Activated CD4-positive, alpha-beta T cell treated with anti-CD3 and anti-CD28 coated beads, Interleukin-2, amount 50 U/mL, for 1 hour (primary cell): ENCODE measurements at places on chromosomes 12 and 14.

DNA sequence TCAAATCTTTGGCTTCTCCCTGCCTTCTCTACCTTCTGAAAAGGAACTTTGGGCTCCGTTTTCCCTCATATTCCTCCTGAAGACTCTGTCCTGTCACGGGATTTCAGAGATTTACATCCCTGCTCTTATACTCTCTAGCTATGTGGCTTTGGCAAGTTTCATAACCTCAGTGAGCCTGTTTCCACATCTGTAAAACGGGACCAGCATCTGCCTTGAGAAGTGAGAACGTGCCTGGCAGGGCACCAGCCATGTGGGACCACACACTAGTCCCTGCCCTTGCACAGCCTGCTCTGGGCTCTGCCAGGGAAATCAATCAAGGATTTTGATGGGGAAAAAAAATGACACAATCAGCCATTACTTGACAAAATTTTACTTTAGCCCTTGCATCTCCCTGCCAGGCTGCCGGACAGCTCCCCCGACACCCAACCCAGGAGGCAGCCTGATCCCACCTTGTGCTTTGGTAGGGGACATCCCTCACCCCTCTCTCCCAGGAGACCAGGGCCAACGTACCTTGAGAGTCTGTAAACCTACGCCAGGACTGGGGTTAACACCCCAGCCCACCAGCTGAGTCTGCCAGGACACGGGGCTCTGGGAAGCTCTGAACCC, 8.5 kb downstream of the PHETA1 start:
- DNase-seq = no peak

GRCh38 chr12:52575256-52575655, 1.6 kb upstream of the KRT74 start:
- DNase-seq = no peak

- DNase-seq = no peak
Observed at GRCh38 chr12:104165801-104166200, 27.8 kb upstream of the NFYB start.

- no peak for DNase-seq
Observed at GRCh38 chr14:61480704-61481285, 159.4 kb downstream of the PRKCH start.

- DNase-seq = no peak
Observed at GRCh38 chr14:60565211-60565610, 56.3 kb downstream of the SIX6 start.

- DNase-seq = no peak
Observed at GRCh38 chr12:6072302-6072752, 52.1 kb downstream of the VWF start.

- no peak for DNase-seq
Observed at GRCh38 chr14:97025722-97026121, 228.5 kb downstream of the VRK1 start.

DNA sequence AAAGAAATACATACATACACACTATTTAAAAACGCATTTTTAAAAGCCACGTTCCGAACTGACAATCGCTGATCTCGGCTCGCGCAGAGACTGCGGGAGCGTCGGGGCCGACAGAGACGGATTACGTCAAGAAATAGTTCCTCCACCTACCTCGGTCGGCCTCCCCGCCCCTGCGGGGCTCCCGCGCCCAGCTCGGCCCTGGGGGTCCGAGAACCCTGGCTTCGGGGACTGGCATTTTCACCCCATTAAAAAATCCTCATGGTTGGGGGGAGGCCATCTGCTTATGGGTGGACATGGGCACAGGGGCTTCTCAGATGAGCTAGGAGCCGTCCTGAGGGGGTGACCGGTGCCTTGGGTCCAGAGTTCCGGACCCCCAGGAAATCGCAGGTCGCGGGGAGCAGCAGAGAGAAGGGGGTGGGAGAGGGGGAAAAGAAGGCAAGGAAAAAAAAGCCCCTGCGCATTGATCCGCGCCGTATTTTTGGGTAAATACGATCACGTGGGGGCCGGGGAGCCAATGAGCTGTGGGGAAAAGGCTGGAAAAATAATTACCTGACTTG, 324 bp upstream of the HOXC9 start:
- DNase-seq = no peak

DNA sequence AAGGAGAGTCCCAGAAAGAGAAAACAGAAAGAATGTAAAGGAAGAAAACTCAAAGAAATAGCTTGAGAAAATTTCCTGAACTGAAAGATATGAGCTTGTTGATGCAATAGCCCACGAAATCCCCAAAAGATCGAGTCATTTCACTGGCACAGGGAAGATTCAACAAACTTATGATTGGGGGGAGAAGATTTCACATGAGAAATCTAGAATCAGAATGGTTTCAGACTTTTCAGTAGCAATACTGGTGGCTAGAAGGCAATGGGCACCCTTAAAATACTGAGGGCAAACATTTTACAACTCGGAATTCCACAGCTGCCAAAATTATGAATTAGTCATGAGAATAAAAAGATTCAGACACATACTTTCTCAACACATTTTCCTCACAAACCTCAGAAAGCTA, 8.9 kb upstream of the KRT7 start:
- DNase-seq = no peak
